Epithelial cell of prostate (primary cell): ENCODE measurements at places on chromosomes 3 and 15.

GRCh38 chr3:17195856-17196604 lies 311.3 kb downstream of the PLCL2 start:
- no peak for DNase-seq

- DNase-seq: no peak
Measured at GRCh38 chr3:144912968-144913367, 941.3 kb downstream of the DIPK2A start.

DNA sequence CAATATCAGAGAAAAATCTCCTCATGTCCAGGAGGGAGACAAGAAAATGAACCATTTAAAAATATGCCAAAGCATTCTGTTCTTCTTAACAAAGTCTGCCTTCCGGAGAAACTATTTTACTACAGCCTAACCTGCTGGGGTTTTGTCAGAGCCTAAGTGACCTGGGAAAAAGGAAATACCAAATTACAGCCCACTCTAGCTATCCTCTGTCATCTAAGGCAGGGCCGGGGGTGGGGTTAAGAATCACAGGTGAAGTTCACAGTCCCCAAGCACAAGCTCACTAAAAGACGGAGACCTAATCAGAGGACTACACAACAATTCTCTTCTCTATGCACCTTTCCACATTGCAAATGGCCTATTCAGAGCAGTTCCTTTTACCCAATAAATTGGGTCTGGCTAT lies 116.6 kb downstream of the TRIM42 start:
- DNase-seq: no peak

DNA sequence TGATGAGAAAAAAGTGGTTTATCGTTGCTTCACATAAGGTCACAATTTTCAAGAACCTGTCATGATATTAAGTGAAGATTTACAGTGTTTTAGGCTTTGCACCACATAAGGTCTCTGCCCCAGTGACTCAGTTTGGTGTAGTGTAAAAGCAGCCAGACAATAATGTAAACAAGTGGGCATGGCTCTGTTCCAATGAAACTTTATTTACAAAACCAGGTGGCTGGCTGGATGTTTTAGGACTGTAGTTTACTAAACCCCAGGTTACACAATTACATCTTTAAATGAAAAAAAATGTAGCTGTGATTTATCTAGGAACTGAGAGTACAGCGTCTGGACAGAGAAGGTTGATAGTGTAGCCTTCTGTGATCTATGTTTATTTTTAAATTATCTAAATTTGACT lies 9.7 kb upstream of the FBXL22 start:
- DNase-seq: peak; percentile 34

GRCh38 chr3:194395778-194396538 lies 3.1 kb downstream of the GP5 start:
- no peak for DNase-seq

- DNase-seq: peak; percentile 12
Measured at GRCh38 chr3:109731639-109732473, 394.5 kb upstream of the DPPA4 start.

DNA sequence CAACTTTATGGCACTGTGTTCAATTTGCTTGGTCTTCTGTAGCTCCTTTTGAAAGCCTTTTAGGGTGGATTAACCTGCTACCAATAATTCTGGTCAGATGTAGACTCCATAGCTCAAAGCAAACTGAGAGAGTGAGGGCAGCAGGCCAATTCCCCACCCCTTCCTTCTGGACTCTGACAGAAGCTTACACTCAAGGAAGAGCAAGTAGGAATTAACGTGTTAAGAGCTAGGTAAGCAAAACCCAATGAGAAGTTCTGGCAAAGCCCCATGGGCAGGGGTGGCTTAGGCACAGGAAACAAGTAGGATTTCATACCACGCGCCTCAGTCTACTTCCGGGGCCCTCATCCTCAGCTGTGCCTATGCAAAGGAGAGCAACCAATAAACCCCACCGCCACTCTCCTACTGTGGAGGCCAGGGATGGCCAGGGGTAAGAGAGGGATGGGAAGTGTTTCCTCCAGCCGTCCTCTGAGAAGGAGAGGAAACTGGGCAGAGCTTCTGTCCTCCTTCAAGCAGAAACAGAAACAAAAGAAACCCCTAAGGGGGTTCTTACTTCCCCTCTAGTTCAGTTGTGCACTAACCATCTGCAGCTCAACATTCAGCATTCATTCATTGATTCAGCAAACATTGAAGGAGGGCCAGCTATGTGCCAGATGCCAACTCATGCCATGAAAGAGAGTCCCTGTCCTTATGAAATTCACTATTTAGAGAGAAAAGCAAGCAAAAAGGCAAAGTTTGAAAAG lies 12.6 kb downstream of the CCR5 start:
- no peak for DNase-seq

- no peak for DNase-seq
Measured at GRCh38 chr15:48090666-48091065, 30.1 kb upstream of the SLC24A5 start.

DNA sequence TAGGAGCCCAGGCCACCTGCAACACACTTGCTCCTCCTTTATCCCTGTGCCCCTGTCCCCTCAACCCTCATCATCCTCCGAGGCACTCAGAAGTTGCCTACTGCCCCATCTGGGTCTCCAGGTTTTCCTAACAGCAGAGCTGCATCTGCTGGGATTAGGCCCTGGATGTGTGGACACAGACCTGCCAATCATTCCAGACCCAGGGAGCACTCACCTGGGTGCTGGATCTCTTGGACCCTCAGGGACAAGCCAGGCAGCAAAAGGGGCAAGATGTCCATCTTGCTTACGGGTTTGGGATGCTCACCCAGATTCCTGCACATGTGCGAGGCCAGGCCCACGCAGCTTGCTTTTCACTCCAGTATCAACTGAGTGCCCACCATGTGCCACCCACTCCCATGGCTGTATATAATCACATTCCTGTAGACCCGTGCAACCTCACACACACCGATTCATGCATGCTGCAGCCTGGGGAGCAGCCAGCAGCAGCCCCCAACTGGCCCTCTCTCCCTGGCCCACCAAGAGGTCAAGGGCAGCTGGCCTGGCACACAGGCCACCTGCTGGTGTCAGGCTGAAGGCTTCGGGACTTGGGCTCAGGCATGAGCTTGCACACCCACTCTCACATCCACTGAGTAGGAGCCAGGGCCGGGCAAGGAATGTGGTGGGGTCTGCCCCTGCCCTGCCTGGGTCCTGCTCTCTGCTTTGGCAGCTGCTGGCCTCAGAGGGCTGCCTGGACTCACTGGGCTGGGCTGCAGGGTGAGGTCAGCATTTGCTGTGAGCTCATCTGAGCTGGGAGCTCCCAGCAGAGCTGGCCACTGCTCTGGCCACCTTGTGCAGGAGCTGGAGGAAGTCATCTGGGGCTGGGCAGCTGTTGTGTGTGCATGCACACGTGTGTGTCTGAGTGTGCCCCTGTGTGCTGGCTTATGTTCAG lies 14.9 kb downstream of the PRKCD start:
- no peak for DNase-seq

DNA sequence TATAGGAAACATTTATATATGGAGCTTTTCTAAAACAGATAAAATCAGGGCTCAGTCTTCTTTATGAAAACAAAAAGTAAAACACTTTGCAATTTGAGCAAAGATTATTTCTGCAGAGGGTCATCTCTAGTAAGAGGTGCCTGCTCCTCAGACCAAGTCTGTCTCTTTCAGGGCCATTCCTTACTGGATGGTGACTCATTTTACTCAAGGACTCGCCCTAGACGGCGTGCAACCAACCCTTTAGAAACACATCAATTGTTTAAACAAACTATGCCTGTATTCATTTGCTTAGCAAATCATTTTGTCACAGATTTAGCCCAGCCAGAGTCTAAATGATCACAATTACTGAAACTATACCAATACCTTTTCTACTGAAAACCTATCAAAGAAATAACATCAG lies 242.8 kb upstream of the ICE2 start:
- no peak for DNase-seq

DNA sequence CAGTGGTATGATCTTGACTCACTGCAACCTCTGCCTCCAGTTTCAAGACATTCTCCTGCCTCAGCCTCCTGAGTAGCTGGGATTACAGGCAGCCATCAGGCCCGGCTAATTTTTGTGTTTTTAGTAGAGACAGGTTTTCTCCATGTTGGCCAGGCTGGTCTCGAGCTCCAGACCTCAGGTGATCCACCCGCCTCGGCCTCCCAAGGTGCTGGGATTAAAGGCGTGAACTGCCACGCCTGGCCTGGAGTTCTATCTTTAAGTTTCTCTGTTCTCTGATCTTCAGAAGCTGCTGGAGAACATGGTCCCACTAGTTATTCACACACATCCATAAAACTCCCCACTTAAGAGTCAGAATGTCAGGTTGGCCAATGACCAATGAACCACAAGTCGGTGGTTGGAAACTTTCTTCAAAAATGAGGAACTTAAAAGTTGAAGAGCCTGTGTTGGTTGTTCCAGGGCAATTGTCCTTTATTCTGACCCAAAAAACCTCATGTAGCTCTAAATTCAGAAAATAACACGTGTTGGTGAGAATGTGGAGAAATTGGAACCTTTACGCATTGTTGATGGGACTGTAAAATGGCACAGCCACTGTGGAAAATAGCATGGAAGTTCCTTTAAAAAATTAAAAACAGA lies 55.9 kb upstream of the PIK3CB start:
- no peak for DNase-seq

DNA sequence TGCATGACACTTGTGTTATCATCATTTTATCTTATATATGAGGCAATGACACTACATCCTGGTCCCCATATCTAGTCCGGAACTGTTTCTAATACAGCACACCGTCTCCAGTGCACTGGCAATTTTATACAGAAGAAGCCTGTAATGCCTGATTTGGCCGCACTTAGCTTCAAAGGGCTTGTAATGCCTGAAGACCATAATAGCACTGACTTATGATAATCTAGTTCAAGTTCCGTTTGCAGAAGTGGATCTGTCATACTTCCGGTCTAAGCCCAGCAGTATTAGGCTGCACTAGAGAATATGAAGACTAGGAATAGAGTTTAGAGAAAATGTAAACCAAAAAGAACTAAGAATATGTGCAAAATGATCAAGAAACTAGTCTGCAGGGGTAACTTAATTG lies 1.3 kb downstream of the BNIP2 start:
- DNase-seq: no peak

GRCh38 chr3:53140847-53141845 lies 10.9 kb upstream of the RFT1 start:
- DNase-seq: no peak

DNA sequence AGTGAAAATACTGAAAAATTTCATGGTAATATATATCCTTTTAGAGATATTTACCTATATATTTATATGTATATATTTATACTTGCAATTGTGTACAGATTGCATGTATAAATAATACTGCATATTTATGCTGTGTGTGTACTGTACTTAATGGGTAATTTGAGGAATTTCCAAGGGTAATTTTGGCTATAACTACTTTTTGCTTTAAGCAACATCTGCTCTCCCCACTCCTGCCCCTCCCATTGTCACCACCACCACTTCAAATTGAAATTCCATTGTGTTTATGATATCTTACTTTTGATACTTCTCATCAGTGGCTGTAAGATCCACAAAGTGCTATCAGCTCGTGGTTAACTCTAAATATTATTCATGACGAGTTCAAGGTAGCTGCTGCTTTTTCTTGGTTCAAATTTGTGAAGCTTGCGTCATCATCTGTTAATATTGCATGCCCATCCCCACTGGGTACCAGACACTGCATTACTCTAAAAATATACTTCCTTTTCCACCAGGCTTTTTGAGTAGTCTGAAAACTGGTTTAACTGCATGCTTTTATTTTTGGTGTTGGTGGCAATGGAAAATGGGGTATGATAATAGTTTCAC lies 91.7 kb upstream of the MITF start:
- DNase-seq: no peak

- DNase-seq: no peak
Measured at GRCh38 chr3:184551103-184551502, 10.5 kb upstream of the EPHB3 start.

DNA sequence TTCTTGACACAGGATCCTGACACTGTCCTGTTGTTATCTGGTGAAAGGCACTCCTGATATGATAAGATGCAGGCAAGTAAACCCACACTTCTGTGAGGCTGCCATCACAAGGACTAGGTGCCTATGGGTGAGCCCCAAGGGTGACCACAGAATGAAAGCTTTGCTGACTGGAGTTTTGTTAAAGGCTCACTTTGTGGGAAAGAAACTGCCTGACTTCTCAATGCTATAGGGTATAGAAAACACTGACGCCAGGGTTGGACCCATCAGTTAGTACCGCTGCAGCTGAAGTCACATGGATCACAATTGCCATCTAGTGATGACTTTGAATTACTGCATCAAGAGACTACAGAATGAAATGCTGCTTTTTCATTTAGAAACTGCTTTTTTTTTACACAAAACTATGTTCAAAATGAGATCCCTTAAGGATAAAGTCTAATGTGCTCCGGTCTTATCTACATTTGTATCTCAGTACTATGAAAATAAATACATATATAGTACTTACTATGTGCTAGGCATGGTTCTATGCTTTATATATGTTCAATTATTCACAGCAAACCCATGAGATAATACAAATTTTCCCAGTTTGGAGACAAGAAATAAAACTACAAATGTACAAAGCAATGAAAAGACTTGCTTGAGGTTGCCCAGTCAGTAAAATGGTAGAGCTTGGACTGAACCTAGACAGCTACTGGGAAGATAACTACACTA lies 64.2 kb upstream of the CMSS1 start:
- no peak for DNase-seq

- DNase-seq: no peak
Measured at GRCh38 chr15:93779341-93779740, 452.0 kb upstream of the MCTP2 start.

GRCh38 chr3:183434992-183435391 lies 6.6 kb upstream of the MCF2L2 start:
- DNase-seq: no peak

DNA sequence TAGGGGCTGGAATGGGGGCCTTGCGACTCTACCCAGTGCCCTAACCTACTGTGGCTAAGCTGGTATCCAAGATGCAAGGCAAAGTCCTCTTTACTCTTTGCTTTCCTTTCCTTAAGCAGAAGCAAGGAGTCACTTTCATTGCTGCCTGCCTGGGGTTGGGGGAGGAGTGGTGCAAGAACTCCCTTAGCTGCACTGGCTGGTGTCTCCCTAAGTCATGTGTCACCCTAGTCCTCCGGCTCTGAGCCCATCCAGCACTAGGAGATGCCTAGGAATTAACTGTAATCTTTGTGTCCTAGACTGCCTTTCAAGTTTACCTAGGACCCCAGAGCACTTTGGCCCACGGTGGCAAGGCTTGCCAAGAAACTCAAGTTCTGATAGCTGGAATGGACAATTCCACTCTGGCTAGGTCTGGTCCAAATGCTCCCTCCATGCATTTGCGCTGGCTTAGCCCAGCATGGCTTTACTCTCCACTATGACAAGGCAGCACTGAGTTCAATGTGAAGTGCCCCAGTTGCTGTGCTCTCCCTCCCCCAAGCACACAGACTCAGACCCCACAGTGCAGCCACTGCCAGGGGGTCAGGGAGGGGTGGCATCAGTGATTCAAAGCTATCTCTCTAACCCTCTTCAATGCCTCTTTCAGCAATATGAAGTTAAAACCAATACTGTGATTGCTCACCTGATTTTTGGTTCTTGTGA lies 58.7 kb downstream of the ESYT3 start:
- no peak for DNase-seq

GRCh38 chr15:60858511-60859070 lies 370.5 kb downstream of the RORA start:
- no peak for DNase-seq

GRCh38 chr15:73989001-73989798 lies 2.9 kb downstream of the STOML1 start:
- DNase-seq: peak; percentile 57

- no peak for DNase-seq
Measured at GRCh38 chr3:129536374-129536667, 6.7 kb upstream of the H1-8 start.
